ENCODE measurements at places on chromosomes 1 and 21.

DNA sequence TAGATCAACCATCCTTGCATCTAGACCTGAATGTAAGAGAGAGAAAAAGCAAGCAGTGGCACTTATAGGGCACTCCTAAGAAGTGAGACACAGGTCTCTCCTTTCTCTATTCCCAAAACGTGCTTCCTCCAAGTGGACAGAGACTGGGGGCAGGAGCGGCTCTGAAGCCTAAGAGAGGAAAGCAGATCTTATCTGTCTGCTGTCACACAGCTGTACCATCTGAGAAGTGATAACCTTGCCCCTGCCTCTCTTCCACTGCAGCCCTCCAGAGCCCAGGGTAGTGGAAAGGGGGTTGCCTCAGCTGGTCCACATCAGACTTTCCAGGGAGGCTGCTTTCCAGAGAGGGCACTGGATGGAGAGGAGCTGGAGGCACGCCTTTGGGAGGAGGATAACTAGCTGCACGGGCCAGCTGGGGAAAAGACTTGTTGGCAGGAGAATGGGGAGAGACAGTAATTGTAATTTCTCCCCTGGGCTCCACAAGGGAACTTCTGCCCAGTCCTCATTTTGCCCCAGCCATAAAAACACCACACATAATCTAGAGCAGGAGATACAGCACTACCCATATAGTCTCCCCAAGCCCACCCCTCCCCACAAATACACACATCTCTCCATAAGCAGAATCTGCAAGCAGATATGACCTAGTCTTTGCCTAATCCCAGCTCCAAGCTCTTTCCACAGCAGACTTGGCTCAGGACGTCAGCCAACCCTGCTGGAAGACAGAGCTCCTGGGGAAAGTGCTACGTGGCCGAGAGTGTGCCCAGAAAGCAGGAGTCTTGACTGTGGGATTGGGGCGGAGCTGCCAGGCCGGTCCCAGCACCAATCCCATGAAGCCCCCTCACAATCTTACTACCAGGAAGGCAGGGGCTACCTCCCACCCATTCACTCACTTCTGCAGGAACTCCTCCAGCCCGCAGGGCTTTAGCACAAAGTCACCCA is 31.2 kb downstream of the PIK3C2B start:
- no peak for DNase-seq

DNA sequence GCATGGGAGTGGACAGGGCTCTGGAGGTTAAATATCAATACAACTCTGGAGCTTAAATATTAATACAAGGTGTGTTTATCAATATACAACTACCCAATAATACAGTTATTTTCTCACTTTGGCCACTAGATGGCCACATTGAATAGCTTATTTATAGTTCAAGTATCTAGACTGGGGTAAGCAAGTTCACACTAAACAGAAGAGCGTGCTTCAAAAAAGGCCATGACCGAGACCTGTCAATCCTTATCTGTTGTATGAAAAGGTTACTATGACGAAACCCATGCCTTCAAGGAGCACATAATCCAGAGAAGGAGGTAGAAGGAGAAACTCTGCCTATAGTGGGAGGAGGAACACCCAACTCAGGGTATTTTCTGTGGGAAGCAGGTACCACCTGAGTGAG is 29.1 kb downstream of the CHML start:
- DNase-seq: no peak

- DNase-seq: no peak
These were observed 31.2 kb downstream of the MACO1 start for GRCh38 chr1:25461849-25462248.

GRCh38 chr1:226643611-226644540 is 95.2 kb downstream of the ITPKB start:
- no peak for DNase-seq

DNA sequence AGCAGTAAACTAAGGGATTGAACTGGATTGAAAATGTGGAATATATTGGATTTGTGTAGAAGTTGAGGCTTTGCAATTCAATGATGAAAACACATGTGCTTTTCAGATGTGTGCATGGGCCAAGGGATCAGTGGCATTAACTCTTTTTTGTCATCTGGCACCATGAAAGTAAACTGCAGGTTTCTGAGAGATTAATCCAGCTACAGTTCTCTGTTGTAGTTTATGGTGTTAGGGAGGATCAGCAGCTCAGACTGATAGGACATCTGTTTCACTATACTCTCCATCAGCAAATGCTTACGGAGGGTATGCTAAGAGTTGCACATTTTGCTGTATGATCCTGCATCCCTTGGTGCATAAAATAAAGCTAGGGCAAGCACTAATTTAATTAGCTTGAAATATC is 82.6 kb downstream of the C1orf21 start:
- DNase-seq: no peak

- no peak for DNase-seq
These were observed 74.7 kb downstream of the PSMG1 start for GRCh38 chr21:39108291-39109162.

GRCh38 chr1:93605812-93606512 is 75.7 kb downstream of the BCAR3 start:
- DNase-seq: no peak

GRCh38 chr1:44661781-44662682 is 12.2 kb downstream of the TMEM53 start:
- DNase-seq: no peak

GRCh38 chr21:41545500-41546359 is 37.8 kb upstream of the TMPRSS2 start:
- no peak for DNase-seq

Measured in stimulated activated CD4-positive, alpha-beta T cell treated with anti-CD3 and anti-CD28 coated beads, TNF-alpha, amount 100 ng/mL, for 1 hour (primary cell).